NCI-H774 (cell line): ENCODE measurements at places on chromosomes 6 and 20.

- DNase-seq = no peak
These were observed 78.0 kb downstream of the PDE10A start for GRCh38 chr6:165585060-165585459.

GRCh38 chr20:51688600-51689244 is 79.5 kb downstream of the ATP9A start:
- no peak for DNase-seq

DNA sequence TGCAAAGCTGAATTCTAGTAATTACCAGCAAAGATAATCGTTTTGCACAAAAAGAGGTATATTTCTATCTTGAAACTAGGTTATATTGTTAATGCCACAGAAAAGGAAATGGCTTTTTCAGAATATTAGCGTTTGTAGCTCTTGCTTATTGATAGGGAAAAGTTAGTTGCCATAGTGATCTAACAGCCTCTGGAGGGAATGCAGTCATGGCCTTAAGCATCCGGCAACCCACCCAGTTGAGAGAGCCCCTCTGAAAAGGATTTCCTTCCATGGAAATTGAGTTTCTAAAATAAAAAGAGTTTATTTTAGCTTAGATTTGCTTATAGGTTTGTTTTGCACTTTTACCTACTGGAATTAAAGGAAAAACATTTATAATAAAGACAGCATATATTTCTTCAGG is 224.5 kb downstream of the BCKDHB start:
- no peak for DNase-seq

GRCh38 chr6:89002523-89002922 is 39.1 kb upstream of the RNGTT start:
- no peak for DNase-seq

DNA sequence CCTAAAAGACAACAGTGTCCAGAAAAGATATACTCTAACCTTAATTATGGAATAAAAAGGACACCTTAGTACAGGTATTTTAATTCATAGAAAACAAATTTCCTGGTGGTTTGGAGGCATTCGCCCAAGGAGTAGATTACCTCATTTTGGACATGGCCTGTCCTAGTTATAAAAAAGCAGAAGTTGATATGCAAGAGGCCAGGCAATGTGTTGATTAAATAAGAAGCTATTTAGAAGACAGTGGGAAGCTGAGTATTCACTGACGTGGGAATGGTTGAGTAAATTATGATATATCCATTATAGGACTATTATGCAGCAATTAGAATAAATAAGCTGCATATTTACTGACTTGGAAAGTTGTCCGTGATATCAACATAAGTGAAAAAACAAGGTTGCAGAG is 314.9 kb downstream of the ALDH8A1 start:
- no peak for DNase-seq

DNA sequence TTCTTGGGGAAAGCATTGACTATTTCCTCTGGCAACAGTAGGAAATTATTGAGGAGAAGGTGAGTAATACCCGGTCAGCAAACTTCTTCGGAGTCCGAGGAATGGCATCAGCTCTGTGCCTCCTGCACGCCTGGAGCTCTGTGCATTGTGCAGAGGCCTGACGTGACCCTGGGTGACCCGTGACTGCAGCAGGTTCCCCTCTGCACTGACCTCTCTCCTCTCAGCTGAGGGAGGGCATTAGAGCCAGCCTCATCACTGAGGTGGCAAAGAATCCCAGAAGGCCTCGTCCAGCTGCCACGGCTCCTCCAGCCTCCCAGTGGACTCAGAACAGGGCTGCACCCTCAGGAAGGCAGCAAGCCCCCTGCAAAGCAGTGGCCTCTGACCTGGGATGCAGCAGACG is 502.9 kb downstream of the CD83 start:
- no peak for DNase-seq

DNA sequence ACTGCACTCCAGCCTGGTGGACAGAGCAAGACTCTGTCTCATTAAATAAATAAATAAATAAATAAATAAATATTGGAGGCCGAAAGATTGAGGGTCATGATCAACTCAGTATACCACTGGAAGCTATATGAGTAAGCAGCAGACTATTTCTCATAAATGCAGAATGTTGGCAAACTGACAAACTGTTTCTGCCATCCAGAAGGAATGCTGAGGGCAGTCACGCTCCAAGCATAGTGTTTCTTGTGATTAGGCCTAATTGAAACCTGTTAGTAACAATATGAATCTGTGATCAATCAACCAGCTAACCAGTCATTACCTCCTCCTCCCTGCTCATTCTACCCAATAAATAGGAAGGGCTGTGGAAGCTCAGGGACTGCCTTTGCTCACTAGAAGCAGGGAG is 15.2 kb upstream of the KCNK15 start:
- no peak for DNase-seq
